H54 (cell line): ENCODE measurements at places on chromosomes 5 and 9.

- DNase-seq: peak; percentile 35
These were observed 57.9 kb downstream of the DIAPH1 start for GRCh38 chr5:141560725-141561483.

DNA sequence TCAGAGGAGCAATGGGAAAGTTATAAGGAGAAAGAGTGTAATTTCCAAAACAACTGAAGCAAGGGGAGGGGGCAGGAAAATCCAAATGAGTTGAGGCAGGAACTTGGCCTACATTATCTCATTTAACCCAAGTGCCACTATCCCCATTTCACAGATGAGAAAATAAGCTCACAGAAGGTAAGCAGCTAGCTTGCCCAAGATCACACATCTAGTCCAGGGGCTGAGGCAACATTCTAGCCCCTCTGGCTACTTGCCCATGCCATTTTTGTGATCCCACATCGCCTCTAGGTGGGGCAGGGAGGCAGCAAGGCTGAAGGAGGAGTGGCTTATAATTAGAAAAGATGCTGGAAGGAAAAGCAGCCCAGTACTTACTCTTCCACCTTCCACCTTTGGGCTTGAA is 2.6 kb upstream of the PSIP1 start:
- peak; percentile 14 for DNase-seq

DNA sequence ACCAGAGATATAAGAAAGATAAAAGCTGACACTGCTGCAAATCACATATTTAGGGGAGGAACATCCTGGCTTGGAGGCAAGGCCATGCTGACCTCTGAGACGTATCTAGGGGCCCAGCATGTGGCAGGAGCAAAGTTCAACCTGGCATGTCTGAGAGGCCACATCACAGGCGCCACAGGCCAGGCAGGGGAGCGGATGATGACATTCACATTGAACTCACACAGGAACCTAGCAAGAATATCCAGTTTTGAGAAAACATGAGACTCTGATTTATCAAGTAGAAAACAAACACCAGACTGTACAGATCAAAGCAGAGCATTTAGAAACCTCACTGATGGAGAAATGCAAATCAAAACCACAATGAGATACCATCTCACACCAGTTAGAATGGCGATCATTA is 64.2 kb upstream of the STK32A start:
- DNase-seq: no peak

- no peak for DNase-seq
These were observed 51.3 kb upstream of the RGMB start for GRCh38 chr5:98722188-98722587.

- DNase-seq: no peak
These were observed 28.4 kb downstream of the PSAT1 start for GRCh38 chr9:78325343-78325742.

GRCh38 chr9:86721226-86721781 is 226.0 kb downstream of the GAS1 start:
- no peak for DNase-seq

DNA sequence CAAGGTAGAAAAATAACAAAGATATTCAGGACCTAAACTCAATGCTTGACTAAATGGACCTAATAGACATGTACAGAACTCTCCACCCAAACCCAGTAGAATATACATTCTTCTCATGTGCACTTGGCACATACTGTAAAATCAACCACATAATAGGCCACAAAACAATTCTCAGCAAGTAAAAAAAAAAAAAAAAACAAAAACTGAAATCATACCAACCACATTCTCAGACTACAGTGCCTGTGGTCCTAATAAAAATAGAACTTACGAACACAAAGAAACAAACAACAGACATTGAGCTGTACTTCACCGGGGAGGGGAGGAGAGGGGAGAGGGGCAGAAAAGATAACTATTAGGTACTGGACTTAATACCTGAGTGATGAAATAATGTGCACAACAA is 114.1 kb upstream of the CD180 start:
- no peak for DNase-seq

DNA sequence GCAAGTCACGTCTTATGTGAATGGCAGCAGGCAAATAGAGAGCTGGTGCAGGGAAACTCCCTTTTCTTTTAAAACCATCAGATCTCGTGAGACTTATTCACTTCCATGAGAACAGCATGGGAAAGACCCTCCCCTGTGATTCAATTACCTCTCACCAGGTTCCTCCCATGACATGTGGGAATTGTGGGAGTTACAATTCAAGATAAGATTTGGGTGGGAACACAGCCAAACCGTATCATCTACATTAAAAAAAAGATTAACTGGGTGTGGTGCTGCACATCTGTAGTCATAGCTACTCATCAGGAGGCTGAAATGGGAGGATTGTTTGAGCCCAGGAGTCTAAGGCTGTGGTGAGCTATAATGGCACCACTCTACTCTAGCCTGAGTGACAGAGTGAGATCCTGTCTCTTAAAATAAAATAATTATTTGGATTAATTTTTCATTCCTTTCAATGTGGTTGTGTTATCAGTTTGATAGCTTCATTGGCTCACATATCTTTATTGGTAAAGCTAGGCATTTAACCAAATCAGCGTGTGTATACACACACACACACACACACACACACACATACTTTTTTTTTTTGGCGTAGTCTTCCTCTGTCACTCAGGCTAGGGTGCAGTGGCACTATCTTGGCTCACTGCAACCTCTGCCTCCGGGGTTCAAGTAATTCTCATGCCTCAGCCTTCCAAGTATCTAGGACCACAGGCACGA is 21.8 kb downstream of the DENND4C start:
- no peak for DNase-seq

- DNase-seq: no peak
These were observed 75.1 kb upstream of the SLC25A51 start for GRCh38 chr9:37978983-37979382.

DNA sequence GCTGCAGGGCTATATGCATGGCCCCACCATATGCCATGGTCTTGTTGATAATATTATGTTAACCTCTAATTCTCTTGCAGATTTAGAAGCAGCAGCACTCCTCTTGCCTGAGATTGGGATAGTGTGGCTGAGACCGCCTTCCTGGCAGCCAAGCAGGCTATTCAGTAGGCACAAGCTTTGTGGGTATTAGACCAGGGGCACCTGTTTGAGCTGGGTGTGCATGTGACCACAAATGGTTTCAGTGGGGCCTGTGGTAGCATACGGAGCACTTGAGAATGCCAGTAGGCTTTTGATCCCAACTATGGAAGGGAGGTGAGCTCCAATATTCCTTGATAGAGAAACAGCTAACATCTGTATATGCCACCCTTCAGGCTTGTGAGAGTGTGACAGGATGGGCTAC is 625.1 kb upstream of the NUDT12 start:
- DNase-seq: no peak

DNA sequence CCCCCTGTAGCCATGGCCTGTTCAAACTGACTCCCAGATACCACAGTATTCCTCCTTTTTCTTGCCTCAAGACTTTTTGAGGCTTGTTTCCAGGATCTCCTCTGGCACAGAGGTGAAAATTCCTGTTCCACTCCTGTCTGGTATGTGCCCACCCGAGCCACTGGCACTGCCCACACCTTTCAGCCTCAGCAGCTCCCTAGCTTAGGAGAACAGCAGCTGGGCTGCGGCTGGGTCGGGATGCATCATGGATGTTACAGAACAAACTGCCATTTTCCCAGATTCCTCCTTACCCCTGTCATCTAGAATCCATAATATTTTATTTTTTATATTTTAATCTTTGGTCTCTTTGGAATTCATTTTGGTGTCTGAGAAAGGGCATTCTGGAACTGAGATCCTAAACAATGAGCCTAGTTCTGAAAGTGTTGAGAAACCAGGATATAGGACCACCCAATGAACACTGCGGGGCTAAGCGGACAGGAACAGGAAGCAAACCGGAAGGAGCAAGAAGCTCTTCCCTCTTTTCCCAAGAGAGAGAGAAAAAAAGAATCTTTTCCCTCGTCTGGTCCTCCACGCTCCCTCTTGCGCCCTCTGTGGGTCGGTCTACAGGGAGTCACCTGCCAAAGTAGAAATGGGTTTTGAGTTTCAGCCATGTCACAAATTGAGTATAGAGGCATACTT is 12.5 kb downstream of the OR2S2 start:
- peak; percentile 47 for DNase-seq

DNA sequence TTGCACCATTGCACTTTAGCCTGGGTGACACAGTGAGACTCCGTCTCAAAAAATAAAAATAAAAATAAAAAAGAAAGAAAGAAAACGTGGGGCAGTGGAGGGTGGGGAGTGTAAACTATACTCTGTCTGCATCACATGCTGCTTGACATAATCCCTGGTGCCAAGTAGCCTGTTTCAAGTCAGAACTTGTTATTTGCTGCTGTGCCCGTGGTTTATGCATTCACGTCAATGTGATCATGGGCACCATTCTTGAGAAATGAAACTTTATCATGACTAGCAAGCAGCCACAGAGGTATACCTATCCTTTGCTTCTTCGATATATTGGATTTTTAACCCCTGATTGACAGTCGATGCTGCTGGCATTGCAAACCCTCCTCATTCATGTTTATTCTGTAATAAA is 4.1 kb upstream of the SMU1 start:
- no peak for DNase-seq
